ENCODE measurements at places on chromosomes 11 and 22. TPM values are rescaled to one million over a fixed set of nuclear protein-coding genes. Genes with fewer than 3 reads are reported as not detected.

- no peak for DNase-seq
Measured at GRCh38 chr22:26777156-26777801, 119.9 kb downstream of the MIAT start.

DNA sequence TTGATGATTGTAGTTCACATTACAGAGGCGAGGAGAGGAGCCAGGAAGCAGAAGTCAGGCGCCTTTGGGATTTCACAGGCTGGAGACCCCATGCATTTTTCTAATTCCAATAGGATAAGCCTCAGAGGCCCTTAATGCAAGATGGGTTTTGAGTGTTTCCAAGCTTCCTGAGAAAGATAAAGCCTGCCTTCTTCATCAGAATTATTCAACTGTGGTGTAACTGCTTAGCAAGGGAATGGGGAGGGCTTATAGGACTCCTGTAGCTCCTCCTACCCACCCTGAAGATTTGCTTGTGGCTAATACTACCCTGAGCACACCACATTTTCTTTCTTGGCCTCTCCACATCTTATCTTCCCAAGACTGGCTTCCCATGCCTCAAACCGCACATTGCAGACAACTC lies 151.1 kb upstream of the ISX start:
- DNase-seq = no peak

DNA sequence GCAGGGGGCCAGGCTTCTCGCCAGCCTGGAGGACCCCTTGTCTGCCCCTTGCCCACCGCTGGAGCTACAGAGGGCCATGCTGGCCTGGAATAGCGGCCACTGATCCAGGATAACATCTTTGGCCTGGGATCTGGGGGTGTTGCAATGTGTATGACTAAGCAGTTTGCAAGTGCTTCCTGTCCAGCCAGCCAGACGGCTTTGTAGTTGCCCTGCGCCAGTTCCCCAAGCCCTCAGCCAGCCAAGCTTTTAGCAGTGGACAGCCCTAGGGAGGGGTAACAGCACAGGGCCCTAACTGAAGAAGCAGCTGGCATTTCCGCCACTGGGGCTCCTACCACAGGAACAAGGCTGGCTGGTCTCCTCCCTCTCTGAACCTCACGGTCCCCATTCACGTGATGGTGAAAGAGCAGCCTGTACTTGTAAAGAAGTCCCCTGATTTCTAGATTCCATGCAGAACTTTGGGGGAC lies 32.1 kb downstream of the UQCR10 start:
- peak; percentile 96 for DNase-seq

GRCh38 chr22:46109474-46110003 lies 40.8 kb upstream of the PPARA start:
- DNase-seq = no peak

DNA sequence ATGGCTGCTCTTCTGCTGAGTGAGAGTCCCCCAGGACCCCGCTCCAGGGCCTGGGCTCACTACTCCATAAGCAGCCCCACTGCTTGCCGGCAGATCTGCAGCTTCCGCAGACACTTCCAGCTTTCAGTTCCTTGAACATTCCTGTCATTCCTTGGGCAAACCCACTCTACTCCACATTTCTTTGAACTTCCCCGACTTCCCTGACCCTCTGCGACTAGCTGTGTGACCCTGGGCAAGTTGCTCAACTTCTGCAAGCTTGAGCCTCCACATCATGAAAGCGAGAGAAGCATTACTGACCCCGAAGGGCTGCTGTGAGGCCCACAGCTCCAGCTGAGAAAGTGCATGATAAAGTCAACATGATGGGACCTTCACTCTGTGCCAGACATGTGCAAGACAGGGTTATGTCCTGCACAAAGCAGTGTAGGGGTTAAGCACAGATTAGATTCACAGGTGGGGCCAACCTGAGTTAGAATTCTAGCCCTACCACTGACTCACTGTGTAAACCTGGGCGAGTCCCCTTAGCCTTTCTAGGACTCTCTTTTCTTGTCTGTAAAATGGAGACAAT lies 51.8 kb downstream of the THAP12 start:
- no peak for DNase-seq

DNA sequence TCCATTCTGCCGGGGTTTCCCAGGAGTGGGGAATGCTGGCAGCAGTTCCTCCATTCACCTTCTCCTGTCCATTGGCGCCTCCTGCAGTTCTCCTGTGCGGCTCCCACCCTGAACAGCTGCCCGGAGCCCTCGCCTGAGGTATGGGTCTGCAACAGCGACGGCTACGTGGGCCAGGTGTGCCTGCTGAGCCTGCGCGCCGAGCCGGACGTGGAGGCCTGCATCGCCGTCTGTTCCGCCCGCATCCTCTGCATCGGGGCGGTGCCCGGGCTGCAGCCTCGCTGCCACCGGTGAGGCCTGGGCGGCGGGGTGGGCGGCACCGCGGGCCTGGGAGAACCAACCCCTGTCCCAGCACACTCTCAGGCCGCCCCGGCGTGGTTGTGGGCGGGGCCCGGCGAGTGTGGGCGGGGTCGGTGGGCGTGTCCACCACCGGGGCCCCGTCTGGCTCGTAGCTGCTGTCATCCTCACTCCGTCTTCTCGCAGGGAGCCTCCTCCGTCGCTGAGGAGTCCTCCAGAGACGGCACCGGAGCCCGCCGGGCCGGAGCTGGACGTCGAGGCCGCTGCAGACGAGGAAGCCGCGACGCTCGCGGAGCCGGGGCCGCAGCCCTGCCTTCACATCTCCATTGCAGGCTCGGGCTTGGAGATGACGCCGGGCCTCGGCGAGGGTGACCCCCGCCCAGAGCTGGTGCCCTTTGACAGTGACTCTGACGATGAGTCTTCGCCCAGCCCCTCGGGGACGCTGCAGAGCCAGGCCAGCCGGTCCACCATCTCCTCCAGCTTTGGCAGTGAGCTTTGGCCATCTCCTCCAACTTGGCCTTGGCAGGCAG lies 14.0 kb upstream of the RELT start:
- no peak for DNase-seq

DNA sequence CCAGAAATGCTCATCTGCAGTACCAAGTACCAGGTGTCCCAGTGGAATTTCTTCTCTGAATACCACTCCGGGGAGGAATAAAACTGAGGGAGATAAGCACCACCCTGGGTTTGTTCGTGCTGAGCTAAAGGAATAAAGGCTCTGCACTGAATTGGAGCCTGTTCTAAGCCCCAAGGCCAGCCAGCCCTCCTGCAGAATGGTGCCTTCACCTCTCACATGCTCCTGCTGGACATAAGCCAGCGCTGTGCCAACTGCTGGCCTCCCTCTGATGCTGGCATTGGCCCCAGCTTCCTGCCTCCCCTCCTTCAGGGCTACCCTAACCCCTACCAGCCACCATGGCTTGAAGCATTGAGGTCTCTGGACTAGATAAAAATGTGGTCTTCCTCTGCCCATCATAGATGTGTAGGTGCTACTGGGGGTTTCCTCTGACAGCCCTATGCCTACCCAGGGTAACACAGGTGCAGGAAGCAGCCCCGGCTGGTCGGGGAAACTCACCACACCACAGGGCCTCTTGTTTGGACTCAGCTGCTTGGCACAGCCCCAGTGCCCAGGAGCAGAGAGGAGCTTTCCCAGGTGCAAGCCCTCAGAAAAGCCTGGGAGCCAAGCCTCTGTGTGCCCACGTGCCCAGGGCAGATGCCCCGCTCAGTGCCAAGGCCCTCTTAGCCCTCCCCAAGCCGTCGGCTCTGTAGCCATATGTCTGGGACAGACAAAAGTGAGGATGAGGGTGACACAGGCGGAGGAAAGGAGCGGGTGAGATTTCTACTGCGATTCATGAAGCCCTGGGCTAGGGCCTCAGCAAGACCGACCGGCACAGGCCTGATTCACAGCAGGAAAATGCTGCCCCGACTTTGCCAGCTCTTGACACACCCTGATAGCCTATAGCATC lies 34.1 kb upstream of the JAM3 start:
- no peak for DNase-seq

- no peak for DNase-seq
Measured at GRCh38 chr11:133635244-133635739, 103.0 kb upstream of the OPCML start.

- DNase-seq = no peak
Measured at GRCh38 chr11:115784796-115785521, 280.7 kb upstream of the CADM1 start.

GRCh38 chr11:108019870-108020540 lies 11.3 kb downstream of the CUL5 start:
- DNase-seq = no peak

GRCh38 chr11:22699388-22699787 lies 33.0 kb downstream of the GAS2 start:
- DNase-seq = no peak

GRCh38 chr11:10394229-10395101 lies 60.6 kb upstream of the AMPD3 start:
- DNase-seq = no peak

DNA sequence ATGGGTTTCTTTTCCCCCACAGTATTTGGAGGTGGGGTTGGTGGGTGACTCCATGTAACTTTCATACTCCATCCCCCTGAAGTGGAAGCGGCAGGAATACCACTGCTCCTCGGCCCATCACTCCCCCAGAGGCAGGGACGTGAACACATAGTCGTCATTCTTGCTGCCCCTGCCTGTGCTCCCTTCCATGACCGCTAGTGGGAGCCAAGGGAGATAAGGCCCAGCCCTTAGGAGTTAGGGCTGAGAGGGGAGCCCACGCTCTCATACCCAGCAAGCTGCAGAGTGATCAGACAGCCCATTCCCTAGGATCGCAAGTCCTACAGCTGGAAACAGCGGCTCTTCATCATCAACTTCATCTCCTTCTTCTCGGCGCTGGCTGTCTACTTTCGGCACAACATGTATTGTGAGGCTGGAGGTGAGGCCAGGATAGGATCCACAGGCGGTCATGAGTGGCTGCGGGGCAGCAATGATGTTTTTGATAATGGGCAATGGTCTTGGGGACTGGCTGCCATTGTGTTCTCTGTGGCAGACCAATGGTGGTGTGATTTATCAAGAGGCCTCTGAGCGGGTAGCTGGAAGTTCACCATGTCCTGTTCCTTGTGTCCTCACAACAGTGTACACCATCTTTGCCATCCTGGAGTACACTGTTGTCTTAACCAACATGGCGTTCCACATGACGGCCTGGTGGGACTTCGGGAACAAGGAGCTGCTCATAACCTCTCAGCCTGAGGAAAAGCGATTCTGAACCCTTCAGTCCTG lies 15.9 kb downstream of the RHOG start:
- DNase-seq = no peak

GRCh38 chr22:40400159-40400558 lies 29.8 kb downstream of the SGSM3 start:
- no peak for DNase-seq

DNA sequence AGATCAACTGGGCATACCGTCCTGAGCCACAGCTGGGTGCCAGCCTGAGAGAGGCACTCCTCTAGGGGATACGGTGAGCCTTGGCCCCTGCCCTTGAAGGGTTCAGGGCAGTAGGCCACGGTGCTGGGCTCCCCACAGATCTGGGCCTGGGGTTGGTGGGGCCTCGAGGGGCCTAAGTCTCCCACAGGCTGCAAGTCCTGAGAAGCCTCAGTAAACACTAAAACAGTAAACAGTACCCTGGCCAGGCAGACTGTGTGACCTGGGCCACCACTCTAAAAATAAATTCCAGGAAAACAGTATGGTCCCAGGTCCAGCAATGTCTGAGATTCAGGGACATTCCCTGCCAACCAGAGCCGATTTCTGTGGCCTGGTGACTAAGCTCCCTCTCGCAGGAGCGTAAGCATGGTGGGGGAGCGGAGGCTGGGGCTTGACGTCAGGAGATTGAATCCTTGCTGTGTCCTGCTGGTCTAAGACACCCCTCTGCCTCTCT lies 2.3 kb upstream of the RHOD start:
- no peak for DNase-seq

DNA sequence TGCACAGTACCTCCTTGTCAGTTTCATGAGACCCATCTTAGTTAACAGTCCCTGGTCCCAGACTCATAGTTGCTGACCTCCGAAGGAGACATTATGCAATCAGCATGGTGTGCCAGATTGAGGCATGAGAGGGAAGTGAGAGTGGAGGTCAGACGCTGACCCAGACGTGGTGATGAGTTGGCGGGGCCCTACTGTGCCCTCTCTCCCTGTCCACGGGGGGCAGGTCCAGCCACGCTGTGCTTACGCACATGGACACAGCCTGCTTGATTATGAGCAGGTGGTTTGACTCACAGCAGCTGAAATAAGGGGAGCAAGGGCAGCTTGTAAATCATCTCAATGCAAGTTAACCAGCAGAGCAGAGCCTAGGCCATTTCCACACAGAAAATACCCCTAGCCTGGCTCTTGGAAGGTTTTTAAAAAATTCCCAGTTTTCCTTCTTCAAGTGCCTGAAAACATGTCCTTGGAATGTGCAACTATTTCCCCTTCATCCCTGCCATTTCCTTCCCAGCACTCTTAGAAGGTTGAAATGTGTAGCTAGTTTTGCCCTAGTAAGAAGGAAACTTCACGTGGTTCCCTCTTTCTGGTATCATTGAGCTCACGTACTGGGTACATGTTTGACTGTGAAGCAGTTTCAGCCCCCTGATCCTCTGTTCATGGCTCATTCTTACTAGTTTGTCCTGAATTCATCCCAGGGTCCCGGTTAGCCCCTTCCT lies 122.6 kb upstream of the SORL1-AS1 start:
- DNase-seq = no peak

DNA sequence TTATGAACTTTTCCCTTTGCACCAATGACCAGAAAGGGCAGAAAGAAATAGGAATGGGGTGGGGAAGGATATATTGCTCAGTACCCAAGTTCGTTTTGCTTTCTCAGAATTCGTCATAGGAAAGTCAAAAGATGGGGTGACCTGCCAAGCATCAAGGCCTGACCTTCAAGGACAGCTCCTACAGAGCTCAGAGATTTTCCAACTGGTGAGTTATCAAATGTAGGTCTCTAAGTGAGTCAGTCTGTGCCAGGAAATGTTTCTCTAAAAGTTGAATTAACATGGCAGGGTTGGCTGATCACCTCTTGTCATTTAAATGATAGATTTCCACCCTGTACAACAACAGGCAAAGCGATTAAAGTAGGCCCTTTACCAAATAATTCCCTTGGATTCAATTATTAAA lies 307.2 kb downstream of the CADM1 start:
- DNase-seq = no peak

DNA sequence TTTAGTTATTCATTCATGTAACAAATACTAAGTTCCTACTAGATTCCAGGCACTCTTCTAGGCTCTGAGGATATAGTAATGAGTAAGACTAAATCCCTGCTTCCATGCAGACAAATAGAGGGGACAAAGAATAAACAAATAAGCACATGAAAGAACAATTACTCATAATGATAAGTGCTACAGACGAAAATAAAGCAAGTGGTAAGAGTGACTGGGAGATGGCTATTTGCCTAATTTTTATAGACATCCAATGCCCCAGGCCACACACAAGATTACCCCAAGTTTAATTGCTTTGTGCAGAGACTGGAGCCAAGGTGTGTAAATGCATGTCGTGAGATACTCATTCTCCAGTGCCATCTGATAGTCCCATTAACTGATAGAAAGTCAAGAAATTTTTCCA lies 62.6 kb downstream of the DCUN1D5 start:
- no peak for DNase-seq

Gene VPS26B
- 50.2 TPM for total RNA-seq

Gene CFAP300
- 2.2 TPM for total RNA-seq

Gene VWA5A
- total RNA-seq = 22.2 TPM

Gene CASP5
- 0.57 TPM for total RNA-seq

Gene OR2AG1
- total RNA-seq = not detected

Gene CALCB
- total RNA-seq = not detected

Gene KCNJ5
- total RNA-seq = 3.8 TPM

Gene OVOL1
- not detected for total RNA-seq

Gene ME3
- 27.5 TPM for total RNA-seq

Gene MMP8
- not detected for total RNA-seq

Gene DGAT2
- 2.6 TPM for total RNA-seq

Gene GUCD1
- 137 TPM for total RNA-seq
